ENCODE measurements at places on chromosomes 2 and 18.

- ATAC-seq = no peak
Measured at GRCh38 chr2:23794234-23794633, 132.7 kb downstream of the ATAD2B start.

DNA sequence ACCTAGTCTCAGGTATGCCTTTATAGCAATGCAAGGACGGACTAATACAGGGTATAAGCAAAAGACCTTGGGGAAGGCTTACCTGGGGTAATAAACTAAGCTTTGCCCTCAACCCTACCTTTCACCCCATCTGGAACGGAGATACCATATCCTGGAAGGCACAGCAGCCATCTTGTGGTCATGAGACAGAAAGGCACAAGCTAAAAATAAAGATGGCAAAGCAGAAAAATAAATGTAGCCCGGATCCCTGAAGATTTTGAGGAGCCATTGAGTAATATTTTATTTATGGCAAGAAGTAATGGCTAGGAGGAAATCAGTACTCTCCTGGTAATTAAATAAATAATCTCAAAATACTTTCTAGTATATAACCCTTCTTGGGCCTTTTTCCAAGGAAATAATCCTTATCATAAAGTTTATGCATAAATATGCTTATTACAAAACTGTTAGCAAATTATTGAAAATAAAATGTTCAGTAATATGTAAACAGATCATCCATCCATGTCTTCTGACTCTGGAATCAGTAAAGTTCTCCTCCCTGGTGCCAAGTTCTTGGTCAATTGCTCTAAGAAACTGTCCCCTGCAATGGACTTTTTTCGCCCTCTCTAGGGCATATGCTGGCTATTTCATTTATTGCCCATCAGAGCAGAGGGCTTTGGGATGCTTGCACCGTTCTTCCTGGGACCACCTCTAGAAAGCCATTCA is 198.7 kb downstream of the SPP2 start:
- no peak for ATAC-seq

- no peak for ATAC-seq
Measured at GRCh38 chr18:76838182-76838581, 15.8 kb downstream of the ZNF236 start.

DNA sequence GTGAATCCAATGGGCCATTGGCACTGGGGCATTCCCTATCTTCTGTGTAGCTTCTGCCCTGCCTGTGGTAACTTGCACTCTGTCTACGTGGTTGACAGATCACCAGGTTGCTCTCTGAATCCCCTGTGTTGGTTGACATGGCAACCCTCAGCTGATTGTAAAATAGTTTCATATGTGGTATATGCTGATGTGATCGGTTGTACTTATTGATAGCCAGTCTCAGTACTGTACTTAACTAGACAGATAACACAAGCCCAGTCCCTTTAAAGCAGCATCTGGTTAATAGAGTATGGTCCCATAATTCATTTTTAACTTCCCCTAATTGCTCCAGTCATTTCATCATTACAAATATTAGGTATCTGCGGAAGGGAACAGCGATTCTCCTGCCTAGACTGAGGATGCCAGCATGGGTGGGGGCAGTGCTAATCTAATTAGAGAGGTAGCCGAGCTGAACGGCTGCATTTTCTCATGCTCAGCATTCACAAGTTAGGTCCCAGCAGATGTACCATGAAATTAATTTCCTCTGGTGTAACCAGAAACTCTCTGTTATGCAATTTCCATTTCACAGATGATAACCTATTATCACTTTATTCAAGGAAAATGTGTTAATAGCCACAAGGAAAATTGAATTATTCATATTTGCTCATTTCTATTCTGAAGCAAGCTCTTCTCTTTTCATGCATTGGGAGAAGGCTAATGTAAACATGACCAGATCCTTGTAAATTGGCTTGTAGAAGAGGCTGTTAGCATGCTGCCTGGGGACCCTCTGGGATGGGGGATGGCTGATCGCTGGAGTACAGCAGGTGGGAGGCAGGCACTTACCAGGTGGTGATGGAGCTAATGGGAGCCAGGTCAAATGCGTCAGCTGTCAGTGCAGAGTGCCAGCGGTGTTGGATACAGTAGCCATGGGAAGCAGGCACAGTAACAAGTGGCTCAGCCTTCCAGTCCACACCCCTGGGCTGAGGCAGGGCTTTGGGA is 608.3 kb downstream of the GALR1 start:
- ATAC-seq = no peak

DNA sequence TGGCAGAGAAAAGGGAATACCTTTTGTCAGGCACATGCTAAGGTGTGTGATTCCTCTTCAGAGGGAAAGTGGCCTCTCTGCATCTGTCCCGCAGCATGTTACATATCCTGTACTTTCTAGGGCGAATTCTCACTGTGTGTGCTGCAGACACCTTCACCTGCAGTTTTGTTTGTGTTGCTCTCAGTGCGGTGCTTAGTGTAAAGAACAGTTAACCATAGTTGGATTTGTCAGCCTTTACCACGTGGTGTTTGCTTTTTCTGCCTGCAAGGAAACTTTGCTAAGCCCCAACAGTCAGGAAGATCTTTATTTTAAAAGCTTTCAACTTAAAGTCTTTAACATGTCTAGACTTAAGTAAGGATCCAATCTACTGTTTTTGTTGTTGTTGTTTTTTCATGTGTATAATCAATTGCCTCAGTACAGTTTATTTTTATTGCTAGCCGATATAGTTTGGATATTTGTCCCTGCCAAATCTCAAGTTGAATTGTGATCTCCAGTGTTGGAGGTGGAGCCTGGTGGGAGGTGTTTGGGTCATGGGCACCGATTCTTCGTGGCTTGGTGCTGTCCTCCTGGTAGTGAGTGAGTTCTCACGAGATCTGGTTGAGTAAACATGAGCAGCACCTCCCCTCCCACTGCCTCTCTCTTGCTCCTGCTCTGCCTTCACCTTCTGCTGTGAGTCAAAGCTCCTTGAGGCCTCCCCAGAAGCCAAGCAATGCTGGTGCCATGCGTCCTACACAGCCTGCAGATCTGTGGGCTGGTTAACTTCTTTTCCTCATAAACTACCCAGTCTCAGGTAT is 90.6 kb downstream of the SNTG2 start:
- no peak for ATAC-seq

GRCh38 chr18:25327584-25327983 is 24.4 kb downstream of the ZNF521 start:
- no peak for ATAC-seq

DNA sequence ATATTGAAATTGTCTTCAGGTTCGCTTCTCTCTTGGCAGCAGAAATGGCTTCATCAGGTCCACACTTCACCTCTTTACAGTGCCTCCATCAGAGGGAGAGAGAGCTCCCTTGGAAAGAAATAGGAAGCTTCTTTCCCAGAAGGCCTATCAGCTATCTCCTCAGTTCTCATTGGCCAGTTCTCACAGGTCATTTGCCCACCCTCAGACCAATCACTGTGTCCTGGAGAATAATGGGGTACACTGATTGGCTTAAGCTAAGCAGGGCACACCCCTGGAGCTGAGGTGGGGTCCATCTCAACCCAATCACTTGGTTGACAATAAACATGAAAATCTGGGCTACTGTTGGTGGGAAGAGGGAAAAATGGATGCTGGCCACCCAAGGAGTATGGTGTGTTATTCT is 5.2 kb downstream of the GNLY start:
- no peak for ATAC-seq

GRCh38 chr2:70842401-70842800 is 6.8 kb upstream of the CD207 start:
- no peak for ATAC-seq

DNA sequence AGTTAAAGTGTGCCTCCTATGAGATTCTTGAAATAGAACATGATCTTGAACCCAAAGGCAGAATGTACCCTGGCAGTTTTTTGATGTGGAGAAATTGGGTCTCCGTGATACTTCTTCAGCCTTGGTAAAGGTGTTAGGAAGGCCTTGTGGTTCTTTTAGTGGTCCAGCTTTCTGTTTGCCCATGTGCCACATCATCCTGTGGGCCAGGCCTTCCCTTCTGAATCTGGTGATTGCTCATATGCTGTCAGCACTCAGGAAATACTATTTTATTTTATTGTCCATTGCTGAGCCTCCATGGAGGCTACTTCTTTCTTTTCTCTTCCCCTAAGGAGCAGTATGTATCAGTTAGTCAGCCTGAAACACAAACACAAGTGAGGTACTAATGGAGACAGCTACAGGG is 52.9 kb downstream of the CCDC141 start:
- no peak for ATAC-seq

- no peak for ATAC-seq
Measured at GRCh38 chr2:144673456-144673855, 153.5 kb upstream of the ZEB2 start.

DNA sequence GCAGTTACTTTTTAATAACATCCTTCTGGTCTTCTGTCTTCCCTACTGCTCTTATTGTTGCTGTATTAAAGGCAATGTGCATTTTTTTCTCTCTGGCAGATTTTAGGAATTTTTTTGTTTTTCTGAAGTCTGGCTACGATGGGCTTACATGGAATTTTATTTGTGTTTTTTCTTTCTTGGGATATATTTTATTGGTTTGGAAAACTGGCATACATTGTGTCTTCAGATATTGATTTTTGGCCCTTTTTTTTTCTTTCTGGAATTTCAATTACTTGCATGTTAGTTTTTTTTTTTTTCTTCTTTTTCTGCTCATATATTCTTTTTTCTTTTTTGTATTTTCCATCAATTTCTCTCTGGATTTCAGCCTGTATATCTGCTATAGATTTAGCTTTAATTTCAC is 442.1 kb upstream of the TRIB2 start:
- no peak for ATAC-seq

- no peak for ATAC-seq
Measured at GRCh38 chr2:11750917-11751316, 4.5 kb downstream of the LPIN1 start.

DNA sequence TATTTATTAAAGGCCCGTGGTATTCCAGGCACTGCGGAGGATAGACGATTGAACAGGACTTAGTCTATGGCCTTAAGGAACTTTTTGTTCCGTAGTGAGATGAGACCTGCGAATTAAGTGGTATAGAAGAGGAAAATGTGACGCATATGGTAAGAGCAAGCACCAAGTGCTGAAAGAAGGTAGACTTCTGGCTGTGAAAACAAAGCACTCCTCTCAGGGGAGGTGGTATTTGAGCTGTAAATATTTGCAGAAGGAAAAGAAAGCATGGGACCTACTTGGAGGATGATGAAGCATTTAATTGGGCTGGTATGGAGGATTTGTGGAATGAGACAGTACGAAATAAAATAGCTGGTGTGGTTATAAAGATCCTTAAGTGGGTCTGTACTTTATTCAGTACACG is 62.5 kb downstream of the GPR39 start:
- ATAC-seq = no peak

- ATAC-seq = no peak
Measured at GRCh38 chr2:63522950-63523349, 65.3 kb downstream of the WDPCP start.

DNA sequence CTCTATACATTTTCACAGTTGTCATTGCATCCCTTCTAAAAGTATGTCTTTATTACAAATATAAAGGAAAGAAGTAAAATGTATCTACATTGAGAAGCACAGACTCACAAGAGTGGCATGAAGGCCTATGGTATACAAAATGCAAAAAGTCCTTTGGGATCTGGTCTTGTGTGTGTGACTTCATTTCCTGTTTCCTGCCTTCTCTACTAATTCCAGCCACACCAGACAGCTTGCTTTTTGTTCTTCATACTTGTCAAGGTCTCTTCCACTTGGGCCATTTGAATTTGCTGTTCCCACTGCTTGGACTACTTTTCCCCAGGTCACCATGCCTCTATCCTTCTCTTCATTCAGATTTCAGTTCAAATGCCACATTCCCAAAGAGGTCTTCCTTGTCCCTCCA is 6.7 kb upstream of the PNO1 start:
- ATAC-seq = no peak

DNA sequence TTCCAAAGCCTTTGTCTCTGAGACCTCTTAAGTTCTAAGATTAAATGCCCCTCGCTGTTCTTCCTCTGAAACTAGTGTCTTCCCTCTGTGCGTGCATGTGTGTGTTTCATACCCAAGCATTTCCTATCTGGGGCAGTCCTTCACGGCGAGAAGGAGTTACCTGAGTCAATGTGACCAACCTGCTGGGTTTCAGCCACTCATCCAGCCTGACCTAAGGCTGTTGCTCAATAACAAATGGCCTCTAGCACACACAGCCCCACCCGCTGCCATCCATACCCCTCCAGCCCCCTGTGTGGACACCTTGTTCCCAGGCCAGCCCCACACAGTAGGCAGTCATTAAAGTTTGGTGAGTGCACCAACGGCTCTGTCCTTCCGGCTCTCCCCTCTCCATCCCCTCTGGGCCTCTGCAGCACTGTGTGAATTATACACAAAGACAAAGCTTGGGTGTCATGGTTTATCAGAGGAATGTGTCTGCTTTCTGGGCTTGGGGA is 53.8 kb upstream of the FOSL2 start:
- no peak for ATAC-seq

DNA sequence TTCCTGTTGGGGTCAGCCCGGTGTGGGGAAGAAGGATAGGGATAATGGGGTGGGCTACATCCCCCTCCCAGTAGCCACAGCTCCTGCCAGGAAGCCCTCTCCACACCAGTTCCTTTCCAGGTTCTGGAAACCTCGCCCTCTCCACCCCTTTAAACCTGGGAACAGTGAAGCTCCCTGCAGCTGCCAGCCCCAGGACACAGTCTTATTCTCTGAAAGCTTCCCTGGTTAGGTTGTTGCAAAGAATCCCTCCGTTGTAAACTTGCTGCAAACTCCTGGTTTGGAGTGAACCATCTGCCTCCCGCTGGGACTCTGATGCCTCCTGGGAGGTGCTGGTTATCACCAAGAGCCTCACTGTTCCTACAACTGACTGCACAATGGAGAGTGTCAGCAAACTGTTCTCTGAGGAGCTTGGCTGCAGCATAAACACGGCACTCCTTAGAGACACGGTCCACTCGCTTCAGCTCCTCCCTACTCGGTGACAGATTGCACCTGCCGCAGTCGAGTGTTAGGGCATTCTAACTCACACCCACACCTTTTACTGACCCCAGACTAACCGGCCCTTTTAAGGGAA is 261.8 kb upstream of the RAB6C start:
- ATAC-seq = no peak

Measured in activated CD4-positive, CD25-positive, alpha-beta regulatory T cell treated with anti-CD3 and anti-CD28 coated beads, Interleukin-2, amount 50 U/mL, for 24 hours (primary cell).